ENCODE measurements at places on chromosomes 12 and 14. TPM values are rescaled to one million over a fixed set of nuclear protein-coding genes. Genes with fewer than 3 reads are reported as not detected.

GRCh38 chr12:124536641-124537040, 30.8 kb downstream of the NCOR2 start:
- DNase-seq: no peak

DNA sequence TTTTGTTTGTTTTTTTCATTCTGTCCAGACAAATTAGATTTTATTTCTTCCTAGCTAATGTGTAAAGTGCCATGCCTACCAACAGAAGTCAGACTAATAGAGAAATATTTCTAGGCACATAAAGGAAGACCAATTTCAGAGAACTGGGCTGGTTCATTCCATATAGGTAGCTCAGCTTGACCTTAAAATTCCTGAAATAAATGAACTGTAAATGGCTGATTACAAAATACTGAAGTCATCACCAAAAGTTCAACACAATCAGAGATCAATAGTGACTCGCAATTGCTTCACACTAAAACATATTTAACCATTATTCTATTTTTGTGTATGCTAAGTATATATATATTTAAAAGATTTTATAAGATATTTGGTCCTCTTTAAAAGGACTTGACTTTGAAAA, 34.2 kb downstream of the PTPRB start:
- DNase-seq: no peak

GRCh38 chr12:94405413-94406116, 54.1 kb downstream of the CEP83 start:
- no peak for DNase-seq

The IGF1 gene
- 2.2 TPM for total RNA-seq

DNA sequence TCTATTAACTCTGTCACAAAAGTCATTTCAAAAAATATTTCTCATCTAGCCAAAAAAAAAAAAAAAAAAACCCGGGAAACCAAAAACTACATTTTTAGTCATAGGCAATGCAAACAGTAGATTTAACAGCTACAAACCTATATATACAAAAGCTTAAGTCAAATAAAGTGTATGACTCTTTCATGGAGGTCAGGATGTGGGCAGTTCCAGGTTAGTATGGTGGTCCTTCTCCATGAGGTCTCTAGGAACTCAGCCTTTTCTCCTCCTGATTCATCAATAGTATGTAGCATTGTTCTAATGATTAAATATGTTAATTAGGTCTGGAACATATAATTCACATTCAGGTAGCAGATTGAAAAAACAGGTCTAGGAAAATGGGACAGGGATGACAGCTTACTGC, 586.5 kb downstream of the SLC16A7 start:
- DNase-seq: no peak

DNA sequence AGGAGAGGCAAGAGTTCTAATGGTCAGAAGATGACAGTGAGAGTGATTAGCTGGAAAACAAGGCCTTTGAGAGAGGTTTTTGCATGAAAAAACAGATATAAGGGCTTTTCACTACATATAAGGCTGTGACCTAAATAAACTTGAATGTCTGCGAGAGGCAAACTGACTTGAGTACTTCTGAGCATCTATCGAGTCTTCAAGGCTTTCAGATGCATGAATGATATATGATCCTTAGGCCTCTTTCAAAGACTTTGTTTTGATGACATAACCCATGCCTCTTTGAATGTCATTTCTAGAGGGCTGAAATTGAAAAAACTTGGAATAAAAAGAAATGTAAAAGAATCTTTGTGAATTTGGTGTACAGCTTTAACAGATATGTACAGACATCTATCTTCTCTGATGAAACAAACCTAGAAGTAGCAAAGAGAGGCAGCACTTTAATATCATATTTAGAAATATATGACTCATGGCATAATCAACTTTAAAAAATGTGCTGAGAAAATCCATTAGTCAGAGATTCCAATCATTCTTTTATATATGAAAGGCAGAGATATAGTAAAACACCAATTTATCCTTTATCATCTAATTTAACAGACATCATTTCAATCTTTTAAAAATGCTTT, 72.6 kb downstream of the PPM1H start:
- DNase-seq: no peak

DNA sequence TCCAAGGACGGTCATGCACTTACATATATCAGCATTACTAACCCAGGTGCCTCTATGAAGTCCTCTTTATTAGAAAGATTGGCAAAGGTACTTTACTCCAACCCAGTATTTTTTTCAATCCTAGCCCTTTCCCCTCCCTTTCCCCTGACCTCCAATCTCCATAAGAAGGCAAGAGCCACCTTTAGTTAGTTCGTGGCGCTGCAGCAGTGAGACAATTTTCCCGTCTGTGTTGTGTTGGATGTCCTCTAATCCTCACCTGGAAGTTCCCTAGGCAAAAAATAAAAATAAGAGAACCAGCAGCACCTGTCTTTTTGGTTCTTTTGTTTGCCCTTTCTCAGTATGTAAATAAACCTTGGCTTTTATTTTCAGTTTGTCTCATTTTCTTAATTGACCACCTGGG, 439.6 kb upstream of the LRFN5 start:
- DNase-seq: no peak

The CRIP1 gene
- total RNA-seq: 63.0 TPM

The CLEC6A gene
- total RNA-seq: not detected

DNA sequence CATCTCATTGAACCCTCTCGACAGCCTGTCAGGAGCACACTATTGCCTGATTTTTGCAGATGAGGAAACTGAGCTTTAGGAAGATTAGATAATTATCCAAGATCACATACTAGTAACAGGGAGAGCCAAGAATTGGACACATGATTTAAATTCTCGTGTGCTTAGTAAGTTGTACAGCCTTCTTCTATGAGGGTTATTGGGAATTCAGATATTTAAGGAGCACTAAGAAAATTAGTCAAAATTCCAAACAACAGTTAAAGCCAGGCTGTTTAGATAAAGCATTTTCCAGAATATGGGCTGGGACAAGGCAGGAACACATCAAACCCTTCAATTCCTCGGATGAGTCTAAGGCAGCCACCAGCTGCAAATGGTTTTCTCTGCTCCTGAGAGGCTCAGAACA, 148.8 kb downstream of the TMEM30B start:
- no peak for DNase-seq

- DNase-seq: peak; percentile 56
These were observed 13.5 kb upstream of the IRF2BPL start for GRCh38 chr14:77041881-77042545.

GRCh38 chr12:49232940-49233841, 31.7 kb upstream of the TUBA1C start:
- peak; percentile 28 for DNase-seq

- peak; percentile 51 for DNase-seq
These were observed 10.3 kb upstream of the SERPINA3 start for GRCh38 chr14:94601884-94602391.

- no peak for DNase-seq
These were observed 128.9 kb upstream of the SOX5 start for GRCh38 chr12:24078318-24078765.

The P2RX4 gene
- total RNA-seq: 103 TPM

The ABCD2 gene
- 0.55 TPM for total RNA-seq

DNA sequence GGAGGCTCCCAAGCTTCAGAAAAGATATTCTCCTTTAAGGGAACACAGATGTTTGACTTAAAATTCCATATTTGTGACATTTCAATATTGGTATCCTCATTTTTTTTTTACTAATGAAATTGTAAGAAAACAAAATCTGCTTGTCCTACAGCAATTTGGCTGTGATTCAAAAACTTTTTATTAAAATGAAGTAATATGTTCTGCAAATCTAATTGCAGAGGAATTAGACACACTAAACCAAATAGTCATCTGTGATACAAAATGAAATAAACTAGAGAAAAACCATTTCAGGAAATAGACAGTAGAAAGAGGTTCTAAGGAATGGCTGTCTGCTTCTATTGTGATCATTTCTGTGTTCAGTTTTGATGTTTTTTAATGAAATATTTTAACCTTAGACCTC, 50.1 kb upstream of the HIF1A start:
- no peak for DNase-seq

- DNase-seq: no peak
These were observed 252.6 kb downstream of the FOXN3 start for GRCh38 chr14:89164168-89165073.

DNA sequence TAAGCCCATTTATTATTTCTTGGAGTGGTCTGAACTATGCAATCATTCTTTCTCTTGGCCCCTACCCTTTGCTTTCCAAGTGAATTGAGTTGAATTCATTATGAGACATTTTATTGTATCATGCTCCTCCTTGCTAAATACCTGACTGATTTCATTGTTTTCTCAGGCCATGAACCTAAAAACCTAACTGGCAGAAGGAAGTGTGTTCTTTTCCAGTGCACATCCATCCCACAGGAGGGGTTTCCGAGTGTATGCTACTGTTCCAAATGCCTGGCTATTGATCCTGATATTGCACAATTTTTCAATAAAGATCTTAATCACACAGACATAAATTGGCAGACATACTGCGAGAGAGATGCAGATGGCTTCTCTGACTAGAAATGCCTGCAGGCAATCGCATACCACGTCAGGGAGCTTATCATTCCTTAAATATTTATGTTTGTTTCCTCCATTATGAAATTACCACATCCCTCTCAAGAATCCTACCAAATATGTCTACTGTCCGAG, 162.2 kb upstream of the EGLN3 start:
- DNase-seq: no peak

DNA sequence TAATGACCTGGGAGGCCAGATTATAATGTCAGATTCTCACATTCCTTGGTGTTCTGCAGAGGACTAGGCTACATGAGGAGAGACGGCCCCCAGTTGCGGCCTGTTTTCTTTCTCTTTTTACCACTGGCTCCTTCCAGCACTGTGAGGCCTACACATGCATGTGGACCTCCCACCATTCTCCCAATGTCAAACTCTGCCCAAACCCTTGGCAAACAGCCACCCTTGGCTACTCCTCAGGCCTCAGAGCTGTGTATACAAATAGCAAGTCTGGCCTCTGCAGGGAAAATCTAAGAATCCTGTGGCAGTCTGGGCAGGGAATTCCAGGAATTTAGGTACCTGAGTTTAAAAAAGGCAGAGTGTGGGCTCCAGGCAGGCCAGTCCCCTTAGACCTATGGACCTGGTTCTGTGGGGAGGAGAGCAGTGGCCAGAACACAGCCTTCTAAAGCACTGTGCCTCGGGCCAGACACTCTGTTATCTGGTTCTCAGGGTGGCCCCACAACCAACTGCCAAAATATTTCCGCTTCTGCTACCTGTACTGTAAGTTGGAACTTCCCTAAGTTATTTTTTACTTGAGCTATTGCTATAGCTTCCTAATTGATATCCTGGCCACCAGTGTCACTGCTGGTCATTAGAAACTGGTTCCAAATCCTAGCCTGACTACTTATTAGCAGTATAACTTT, 19.9 kb upstream of the NEDD1 start:
- no peak for DNase-seq

The CAMKK2 gene
- 17.5 TPM for total RNA-seq

The AQP2 gene
- not detected for total RNA-seq

DNA sequence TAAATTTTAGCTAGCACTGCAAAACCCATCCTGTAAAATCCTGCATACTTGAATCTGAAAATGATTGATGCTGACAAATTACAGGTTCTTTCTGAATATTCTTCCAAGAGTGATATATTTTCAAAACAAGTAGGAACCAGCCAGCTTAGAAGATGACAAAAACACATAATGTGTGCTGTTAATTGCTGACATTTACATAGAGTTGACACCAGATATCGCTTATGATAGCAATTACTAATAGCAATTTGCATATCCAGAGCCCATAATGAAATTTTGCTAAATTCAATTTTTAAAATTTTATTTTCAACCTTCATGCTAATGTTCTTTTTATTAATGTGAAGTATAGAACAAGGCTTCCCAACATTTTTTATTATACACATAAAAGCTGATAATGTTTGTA, 284.5 kb downstream of the SEC23A start:
- DNase-seq: no peak

The CKAP4 gene
- total RNA-seq: 30.6 TPM

- DNase-seq: no peak
These were observed 450 bp downstream of the PRKAB1 start for GRCh38 chr12:119668324-119668841.

The UNC79 gene
- total RNA-seq: not detected

The RIMBP2 gene
- 3.3 TPM for total RNA-seq

The IRAK3 gene
- 5.6 TPM for total RNA-seq

The SLC35F4 gene
- total RNA-seq: not detected

GRCh38 chr14:26606729-26607312, 9.0 kb upstream of the NOVA1 start:
- DNase-seq: no peak

DNA sequence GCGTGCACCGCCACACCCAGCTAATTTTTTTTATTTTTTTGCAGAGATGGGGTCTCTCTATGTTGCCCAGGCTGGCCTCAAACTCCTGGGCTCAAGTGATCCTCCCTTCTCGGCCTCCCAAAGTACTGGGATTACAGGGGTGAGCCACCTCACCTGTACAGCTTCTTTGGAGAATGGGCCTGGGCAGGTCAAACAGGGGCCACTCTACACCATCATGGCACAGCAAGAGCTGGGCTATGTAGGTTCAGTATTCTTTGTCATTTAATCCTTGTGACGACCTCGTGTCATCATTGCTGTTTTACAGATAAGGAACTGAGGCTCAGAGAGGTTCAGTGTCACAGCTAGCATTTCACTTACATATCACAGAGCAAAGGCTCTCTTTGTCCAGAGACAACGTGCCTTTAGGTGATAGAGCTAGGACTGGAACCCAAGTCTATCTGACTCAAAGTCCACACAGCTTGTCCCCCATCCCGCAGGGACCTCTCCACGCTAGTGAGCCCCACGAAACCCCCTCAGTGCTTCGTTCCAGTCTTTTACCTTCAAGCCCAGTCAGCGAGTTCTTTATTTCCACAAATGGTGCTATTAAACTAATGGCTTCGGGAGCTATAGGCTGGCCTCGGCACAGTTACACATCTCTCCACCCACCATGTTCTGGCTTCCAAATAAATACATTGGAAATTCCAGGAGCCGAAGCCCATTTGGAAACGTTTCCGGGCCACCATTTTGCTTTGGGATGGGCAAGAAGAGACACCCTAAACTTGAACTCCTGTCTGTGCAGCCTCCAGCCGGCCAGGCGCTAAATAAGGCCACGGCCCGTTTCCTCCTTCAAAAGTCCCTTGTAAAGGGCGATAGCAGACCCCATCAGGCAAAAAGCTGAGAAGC, 660 bp upstream of the MAP1LC3B2 start:
- DNase-seq: no peak

DNA sequence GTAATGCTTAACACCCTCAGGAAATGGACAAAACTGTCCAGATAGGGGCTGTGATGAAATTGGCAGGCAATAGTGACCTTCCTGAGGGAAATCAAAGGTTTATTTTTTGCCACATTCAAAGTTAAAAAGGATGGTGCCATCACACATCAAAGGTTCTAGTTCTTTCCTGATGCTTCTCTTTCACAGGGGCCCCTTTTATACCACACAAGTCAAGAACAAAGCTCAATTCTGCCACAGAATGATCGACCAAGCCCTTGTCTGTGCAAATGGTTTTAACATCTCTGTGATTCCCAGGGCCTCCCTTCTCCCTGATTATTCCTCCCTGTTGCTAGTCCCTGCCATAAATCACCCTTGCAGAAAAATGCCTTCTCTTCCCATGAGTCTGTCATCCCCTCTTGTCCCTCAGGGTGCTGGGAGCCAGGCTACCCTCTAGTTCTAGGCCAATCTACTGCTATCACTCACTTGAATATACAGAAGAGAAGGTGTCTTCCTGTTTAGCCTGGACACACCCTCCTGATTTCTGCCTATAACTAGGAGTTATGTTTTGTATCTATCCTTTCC, 22.7 kb downstream of the SMCO2 start:
- no peak for DNase-seq
